ENCODE measurements at places on chromosomes 7 and 10. TPM values are rescaled to one million over a fixed set of nuclear protein-coding genes. Genes with fewer than 3 reads are reported as not detected.
A peak's percentile ranks its signal among the peaks of the same experiment; 100 is the strongest.

DNA sequence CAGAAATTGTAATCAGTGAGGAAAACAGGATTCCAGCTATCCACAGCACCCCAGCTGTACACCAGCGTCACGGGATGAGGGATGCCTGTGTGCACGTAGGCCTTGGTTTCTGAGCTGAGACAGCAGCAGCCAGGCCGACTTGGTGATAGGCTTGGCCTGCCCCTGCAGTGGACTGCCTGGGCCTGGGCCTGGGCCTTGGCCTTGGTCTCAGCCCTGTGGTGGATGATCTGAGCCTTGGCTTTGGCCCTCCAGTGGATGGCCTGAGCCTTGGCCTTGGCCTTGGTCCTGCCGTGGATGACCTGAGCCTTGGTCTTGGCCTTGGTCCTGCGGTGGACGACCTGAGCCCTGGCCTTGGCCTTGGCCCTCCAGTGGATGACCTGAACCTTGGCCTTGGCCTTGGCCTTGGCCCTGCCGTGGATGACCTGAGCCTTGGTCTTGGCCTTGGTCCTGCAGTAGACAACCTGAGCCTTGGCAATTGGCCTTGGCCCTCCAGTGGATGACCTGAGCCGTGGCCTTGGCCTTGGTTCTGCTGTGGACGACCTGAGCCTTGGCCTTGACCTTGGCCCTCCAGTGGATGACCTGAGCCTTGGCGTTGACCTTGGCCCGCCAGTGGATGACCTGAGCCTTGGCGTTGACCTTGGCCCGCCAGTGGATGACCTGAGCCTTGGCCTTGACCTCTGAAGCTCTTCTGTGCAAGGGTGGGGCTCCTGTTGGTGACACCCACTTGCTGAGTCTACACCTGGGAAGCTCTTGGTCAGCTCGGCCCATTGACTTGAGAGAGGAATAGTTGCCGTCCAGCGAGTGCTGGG is 93.8 kb downstream of the CUX1 start:
- DNase-seq: no peak

GRCh38 chr7:35246819-35247218 is 7.1 kb downstream of the TBX20 start:
- DNase-seq: no peak

DNA sequence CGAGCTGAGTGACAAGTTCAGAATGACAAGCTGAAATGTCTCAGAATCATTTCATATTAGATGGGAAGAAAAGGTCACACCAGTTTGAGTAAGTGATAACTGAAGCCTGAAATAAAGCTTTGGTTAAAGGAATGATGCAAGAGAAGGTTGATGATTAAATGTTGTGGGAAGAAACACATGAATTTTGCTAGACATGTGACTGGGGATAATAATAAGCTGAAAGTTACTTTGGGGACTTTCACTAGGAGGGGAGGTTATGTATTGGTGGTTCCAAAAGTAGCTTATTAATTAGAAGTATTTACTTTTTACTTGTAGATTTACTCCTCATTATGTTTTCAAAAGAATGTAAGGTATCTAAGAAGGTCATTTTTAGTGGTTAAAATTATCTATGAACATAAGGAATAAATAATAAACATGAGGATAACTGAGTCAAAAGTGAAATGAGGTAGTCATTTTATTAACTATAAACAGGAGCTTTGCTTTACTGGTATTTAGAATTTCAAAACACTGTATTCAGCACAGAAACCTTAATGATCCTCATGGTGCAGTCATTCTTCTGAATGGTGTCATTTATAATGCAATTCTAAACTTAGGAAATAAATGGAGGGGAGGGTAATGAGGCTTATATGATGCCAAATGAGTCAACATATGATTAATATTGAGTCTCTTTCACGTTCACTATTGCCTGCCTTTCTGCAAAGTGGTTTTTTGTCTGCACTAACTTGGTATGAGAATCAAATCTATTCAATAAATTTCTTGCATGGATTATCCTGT is 63.7 kb downstream of the PRKG1 start:
- peak; percentile 13 for DNase-seq

- no peak for DNase-seq
Measured at GRCh38 chr10:44574596-44575480, 189.9 kb upstream of the CXCL12 start.

- no peak for DNase-seq
Measured at GRCh38 chr7:148587076-148587475, 3.5 kb upstream of the C7orf33 start.

DNA sequence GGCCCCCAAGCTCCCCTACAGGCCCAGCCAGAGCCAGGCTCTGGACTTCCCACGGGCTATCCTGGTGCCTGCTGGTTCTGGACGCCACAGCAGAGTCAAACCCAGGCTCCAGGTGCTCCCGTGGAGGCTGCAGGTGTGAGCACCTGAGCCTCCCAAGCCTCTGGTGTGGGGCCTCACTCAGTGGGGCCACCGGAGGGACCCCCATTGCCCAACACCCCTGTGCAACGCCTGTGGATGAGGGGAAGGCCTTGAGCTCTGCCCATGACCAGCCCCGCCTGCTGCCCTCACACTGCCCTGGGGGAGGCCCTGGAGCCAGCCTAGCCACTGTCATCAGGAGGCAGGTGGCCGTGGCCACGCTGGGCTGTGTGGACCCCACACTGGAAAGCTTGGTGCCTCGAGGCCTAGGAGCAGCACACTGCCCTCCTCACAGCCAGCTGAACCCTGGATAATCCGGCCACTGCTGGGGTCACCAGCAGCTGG is 229.3 kb downstream of the MAD1L1 start:
- DNase-seq: no peak

DNA sequence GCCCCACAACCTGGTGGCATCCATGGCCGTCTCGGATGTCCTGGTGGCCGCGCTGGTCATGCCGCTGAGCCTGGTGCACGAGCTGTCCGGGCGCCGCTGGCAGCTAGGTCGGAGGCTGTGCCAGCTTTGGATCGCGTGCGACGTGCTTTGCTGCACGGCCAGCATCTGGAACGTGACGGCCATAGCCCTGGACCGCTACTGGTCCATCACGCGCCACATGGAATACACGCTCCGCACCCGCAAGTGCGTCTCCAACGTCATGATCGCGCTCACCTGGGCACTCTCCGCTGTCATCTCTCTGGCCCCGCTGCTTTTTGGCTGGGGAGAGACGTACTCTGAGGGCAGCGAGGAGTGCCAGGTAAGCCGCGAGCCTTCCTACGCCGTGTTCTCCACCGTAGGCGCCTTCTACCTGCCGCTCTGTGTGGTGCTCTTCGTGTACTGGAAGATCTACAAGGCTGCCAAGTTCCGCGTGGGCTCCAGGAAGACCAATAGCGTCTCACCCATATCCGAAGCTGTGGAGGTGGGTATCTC is 1.1 kb downstream of the HTR5A start:
- DNase-seq: no peak

DNA sequence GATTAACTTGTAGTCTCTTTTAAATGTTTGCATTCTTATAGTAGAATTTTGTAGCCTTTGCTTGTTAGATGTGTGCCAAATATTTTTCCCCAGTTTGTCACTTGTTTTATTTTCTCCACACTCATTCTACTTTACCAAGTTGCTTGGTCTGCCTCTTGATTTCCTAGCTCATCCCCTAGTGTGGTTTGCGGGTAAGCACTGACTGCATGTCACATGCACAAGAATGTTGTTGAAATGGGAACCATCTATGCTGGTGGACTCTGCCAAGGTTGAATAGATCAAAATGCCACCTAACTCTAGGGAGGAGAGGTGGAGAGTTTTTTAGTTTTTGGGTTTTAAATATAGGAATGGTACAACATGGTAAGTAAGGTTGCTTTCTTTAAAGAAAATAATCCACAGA is 47.6 kb downstream of the FZD1 start:
- no peak for DNase-seq

- no peak for DNase-seq
Measured at GRCh38 chr10:77619964-77620703, 17.5 kb downstream of the KCNMA1 start.

GRCh38 chr10:111545861-111546605 is 469.2 kb downstream of the ADRA2A start:
- no peak for DNase-seq

- DNase-seq: no peak
Measured at GRCh38 chr7:3193379-3194120, 107.5 kb upstream of the SDK1 start.

DNA sequence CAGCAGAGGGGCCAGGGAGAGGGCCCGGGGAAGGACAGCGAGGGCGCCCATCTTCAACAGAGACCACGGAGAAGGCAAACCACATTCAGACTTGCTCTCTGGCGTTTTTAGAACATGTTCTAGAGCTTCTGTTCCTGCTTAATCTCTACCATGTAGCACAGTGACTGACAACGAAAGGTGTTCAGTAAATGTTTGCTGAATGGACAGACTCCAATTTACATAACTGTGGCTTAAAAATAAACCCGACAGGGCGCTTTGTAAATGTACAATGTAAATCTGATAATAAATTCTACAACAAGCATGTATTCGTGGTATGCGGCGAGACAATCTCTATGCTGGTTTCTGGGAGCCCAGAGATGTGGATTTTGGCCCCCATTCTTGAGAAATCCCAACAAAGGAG is 10.5 kb downstream of the ADARB2 start:
- DNase-seq: no peak

- DNase-seq: no peak
Measured at GRCh38 chr10:62687230-62687748, 117.2 kb upstream of the ADO start.

KMT2C gene
- 15.6 TPM for total RNA-seq

HOXA9 gene
- not detected for total RNA-seq

CYP26C1 gene
- not detected for total RNA-seq

NRP1 gene
- 1.1 TPM for total RNA-seq

STEAP1B gene
- total RNA-seq: 64.1 TPM

CDHR3 gene
- 3.1 TPM for total RNA-seq

ZMIZ1 gene
- total RNA-seq: 9.6 TPM

TMEM213 gene
- total RNA-seq: not detected

AOAH gene
- 0.05 TPM for total RNA-seq

SORBS1 gene
- total RNA-seq: 37.0 TPM
